ENCODE measurements at places on chromosomes 4 and X.

DNA sequence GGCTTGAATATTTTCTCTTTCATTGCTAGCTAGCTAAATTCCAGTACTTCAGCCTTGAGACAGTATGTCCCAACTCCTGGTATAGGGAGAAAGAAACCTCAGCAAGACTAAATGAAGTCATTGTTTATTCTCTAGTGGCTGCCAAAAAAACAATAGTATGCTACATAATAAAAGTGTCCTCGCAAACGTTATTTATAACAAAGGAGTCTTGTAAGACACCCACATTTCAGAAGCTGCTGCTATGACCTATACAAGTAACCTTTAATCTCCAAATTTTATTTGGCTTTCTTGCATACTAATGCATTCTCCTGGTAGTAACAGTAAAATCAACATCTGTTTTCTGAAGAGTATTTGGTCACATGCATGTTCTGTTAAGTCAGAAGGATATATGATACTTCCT is 28.8 kb downstream of the NEK1 start:
- no peak for DNase-seq

DNA sequence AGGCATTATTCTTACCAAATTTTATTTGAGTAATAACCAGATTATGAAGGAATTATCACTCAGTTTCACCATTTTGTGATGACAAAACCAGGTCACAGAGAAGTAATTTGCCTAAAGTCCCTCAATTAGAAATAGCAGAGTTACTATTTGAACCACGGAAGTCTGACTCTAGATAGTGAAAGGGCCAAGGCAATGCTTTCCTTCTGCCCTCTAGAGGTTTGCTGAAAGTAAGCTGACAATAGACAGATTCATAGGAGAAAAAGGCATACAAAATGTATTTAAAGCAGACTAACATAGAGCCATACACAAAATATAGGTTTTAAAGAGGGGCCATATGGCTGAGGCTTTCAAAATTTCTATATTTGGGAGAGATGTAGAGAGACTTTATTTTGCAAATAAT is 43.1 kb downstream of the CXXC4 start:
- DNase-seq, result no peak

DNA sequence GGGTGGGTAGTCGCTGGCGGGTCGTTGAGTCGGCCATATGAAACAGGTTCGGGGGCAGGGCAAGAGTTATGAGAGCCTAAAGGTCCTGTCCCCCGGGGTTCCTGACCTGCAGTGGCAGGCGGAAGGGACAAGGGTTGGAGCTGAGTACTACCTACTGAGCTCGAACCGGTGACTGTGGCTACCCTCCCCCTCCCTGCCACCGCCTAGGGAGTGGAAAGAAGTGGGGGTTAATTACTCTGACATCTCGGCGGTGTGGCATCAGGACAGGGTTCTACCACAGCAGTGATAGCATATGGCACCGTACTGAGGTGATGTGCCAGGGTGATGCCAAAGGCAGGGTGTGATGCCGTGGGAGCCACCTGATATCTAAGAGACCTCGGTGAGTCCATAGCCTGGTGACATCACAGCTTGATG is 307 bp downstream of the ATG4A start:
- no peak for DNase-seq

DNA sequence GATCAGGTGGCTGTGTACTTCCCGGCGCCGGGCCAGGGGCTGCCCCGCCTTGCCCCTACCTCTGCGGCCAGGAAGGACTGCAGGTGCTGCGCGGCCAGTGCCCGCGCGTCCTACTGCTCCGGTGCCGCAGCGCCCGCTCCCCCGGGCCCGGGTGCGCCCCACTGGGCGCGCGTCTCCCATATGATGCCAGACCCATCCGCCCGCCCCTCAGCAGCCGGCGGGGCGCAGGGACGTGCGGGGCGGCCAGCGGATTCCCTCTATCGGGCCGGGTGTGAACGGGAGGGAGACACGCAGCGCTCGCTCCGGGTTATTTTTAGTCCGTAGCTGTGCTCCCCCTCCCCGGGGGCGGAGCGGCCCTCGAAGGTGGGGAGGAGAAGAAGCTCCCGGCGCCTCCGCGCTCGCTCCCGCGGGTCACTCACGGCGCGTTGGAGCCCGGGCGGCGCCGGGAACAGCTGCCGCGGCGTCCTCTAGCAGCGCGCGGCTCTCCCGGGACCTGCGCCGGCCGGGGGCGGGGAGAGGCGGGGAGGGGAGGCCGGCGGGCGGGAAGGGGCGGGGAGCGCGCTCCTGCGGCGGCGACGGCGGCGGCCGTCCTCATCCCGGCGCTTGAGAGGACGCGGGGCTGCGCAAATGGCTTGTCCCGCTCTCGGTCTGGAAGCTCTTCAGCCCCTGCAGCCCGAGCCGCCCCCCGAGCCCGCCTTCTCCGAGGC is 103.6 kb downstream of the UCHL1 start:
- peak; percentile 88 for DNase-seq

DNA sequence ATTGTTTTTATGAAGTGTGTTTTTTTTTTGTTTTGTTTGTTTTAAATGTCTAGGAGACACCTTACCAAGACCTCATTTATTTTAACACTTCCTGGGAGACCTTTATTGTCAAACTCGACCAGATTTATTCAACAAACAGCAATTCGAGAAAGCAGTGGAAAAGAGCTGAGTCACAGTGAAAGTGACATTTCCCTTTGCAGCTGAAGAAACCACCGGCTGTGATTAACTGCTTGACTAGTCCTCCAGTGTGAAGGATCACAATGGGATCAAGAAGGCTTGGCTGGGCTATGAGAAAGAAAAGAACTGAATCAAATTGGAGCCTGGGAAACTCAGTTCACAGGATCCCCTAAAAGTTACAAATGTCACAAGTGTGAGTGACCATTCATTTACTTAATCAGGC is 11.9 kb upstream of the ADH7 start:
- peak; percentile 15 for DNase-seq

DNA sequence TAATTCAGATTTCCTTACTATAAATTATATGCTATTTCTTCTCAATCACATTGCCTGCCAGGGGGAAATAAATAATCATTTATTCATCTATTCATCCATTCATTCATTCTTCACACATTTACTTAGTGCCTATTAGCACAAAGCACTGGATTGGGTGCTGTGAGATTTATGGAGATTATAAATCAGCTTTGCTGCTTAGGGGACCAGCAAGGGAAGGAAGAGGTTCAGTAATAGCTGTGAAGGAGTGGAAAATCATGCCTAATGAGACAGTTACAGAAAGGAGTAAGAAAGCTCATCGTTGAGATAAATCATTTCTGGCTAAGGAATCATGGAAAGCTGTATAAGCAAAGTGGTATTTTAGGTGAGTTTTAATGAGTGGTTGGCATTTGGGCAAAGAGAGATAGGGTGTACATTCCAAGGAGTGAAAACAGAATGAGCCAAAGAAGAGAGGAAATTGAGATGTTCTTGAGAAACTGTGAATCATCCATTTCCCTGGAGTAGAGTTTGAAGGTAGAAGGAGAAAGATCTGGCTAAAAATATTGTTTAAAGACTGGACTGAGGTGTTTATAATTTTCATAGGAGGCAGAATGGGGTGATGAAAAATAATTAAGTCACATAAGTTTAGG is 9.6 kb downstream of the ARSJ start:
- DNase-seq, result no peak

GRCh38 chr4:122873821-122874593 is 47.4 kb downstream of the FGF2 start:
- DNase-seq, result no peak

DNA sequence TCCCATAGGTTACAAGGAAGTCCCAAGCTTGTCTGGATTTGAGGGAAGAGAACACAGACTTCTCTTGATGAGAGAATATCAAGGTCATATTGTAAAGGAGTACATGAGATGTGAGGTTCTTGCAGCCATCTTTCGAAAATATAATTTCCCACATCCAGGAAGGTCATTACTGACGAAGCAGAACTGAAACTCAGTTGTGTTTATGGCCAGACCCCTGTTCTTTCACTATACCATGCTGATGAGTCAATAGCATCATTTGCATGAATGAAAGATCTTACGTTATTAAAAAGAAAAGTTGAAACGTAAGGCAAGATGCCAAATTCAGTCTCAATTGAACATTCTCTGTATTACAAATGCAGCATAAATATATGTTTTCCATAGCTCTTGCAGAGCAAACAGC is 14.2 kb upstream of the CCDC149 start:
- no peak for DNase-seq

DNA sequence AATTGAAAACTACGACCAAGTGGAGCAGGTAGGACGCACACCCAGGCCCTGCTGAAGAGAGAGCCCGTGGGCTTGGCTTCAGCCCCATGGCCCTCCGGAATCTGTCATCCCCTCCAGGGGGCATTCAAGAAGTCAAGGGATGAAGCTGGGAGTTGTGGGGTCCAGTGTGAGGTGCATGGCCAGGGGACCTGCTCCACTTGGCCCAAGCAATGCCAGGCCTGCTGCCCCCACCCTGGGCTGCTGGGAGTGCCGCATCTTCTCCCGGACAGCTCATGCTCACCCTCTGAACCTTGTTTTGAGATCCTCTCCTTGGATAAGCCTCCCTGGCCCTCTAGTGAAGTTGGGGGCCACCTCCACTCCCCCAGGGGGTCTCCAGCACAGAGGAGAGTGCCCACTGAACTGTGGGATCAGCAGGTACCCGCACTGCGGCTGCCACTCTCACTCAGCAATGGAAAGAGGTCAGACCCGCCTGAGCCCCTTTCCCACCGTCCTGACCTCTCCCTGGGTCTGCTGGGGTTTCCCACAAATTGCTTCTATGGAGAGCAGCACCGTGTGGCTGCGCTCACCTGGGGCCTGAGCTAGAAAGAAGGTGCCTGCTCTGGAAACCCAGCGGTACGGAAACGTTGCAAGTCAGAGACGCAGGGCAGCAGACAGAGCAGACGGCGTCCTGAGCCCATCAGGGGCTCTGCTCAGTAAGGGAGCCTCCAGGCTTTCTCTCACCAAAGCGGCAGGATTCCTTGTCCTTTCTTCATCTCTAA is 5.0 kb upstream of the ABLIM2 start:
- DNase-seq, result no peak

DNA sequence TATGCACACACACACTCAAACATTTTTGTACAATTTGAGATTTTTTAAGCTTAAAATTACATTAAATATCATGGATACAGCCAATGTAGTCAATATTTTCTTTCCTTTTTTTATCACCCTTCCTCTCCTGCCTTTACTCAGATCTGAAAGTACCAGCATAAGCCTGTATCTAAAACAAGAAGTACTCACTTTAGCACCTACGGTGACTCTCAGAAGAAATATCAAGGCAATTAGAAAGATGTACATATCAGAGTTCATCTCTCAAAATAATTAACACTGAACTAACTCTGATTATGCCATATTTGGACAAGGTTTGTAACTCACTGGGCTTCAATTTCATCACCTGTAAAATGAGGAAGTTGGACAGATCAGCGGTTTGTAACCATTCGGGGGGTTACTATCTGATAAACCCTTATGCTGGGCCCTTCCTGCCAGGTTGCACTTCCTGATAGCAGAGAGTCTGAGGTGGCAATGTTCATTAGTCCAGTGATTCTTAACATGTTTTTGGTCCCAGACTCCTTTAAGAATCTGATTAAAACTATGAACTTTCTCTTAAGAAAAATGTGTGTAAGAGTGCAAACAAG is 5.7 kb upstream of the GPR174 start:
- no peak for DNase-seq

GRCh38 chrX:38982370-38982769 is 181.1 kb downstream of the MID1IP1 start:
- DNase-seq, result no peak

- DNase-seq, result no peak
These were observed 186.1 kb downstream of the CAMK2D start for GRCh38 chr4:113575401-113575800.

- no peak for DNase-seq
These were observed 130.5 kb downstream of the ANK2 start for GRCh38 chr4:113179996-113180395.

- DNase-seq, result no peak
These were observed 8.1 kb upstream of the ARX start for GRCh38 chrX:25023908-25024307.

- DNase-seq, result no peak
These were observed 65.5 kb downstream of the SH3RF1 start for GRCh38 chr4:169205075-169205743.

DNA sequence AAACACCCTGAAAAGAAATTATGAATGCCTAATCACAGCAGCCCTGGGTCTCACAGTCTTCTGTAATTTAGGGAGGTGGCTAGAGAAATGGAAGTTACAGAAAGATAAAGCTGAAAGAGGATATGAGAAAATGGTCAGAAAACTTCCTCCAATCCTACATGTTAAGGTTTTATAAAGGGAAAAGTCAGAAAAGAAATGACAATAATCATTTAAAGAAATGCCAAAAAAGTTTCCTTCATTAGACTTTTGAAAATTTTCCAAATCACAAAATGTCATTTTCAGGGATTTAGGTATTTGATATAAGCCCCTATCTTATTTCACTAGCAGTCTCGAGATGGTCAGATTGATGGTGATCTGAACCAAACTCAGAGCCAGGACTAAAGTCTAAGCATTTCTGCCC is 276.2 kb downstream of the CHIC1 start:
- no peak for DNase-seq

DNA sequence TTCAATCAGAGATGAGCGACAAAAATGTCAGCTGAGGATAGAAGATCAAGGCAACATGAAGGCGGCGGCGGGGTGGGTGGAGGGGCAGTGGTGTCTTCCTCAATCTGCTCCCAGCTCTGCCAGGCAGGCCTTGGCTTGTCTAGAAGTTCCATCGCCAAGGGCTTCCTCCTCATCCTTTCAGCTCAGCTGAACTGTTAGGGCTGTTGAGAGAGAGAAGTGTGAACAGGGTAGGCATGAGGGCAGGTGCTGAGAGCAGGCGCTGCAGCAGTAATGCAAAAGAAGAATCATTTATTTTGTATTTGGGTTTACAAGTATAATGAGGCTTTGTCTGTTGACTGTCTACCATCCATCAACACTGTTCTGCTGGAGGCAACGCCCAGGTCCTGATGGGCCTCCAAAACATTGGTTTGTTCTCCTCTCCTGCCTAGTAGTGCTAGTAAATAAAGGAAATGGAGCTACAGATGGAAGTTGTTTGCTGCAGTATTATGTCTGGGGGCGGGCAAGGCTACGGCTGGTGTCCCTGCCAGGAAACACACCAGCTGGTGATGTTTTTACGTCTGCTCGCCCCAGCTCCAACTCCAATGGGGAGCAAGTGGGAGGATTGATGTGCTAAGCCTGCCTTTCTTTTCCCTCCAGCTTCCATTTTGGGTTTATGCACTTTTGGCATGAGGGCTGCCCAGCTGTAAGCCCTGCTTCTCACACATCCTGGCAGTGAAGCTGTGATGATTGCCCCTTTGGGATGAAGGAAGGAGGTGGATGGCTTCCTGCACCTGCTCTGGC is 139.4 kb upstream of the BOD1L1 start:
- no peak for DNase-seq

- no peak for DNase-seq
These were observed 140.8 kb upstream of the AGA start for GRCh38 chr4:177582992-177583391.

GRCh38 chr4:53590187-53590586 is 1.1 kb downstream of the LNX1 start:
- DNase-seq, result no peak

GRCh38 chr4:183284258-183284785 is 35.8 kb downstream of the CLDN22 start:
- no peak for DNase-seq

Measured in H7 (cell line).